H9 (cell line): ENCODE measurements at places on chromosomes 4 and X. TPM values are rescaled to one million over a fixed set of nuclear protein-coding genes. Genes with fewer than 3 reads are reported as not detected.

The CXCR3 gene
- not detected in 2 replicates for total RNA-seq

The SOD3 gene
- 2.9 and 3.3 TPM in 2 replicates for total RNA-seq

The LETM1 gene
- 41.3 and 43.4 TPM in 2 replicates for total RNA-seq

The NMU gene
- 9.8 and 12.9 TPM in 2 replicates for total RNA-seq

The ABCG2 gene
- total RNA-seq = 1.5 and 1.7 TPM in 2 replicates

The TLR10 gene
- not detected in 2 replicates for total RNA-seq

The GPC3 gene
- total RNA-seq = 106 and 108 TPM in 2 replicates

DNA sequence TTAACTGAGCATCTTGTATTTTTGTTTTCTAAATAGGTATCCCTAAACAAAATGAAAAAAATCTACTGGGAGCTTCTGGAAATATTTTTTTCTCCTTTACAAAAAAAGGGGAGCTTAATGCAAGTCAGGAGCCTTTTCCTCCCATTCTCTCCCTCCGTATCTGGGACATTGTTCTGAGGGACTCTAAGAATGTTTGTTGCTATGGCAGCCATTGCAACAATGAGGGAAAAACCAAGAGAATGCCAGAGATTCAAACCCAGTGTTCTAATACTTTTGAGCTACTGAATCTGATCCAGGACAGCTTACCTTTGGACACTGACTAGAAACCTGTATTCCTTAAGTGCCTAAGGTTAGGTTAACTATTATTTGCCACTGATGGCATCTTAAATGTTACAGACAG lies 485.7 kb upstream of the HS3ST1 start:
- H3K36me3 ChIP-seq = peaks cover 8% of the 10 kb centered on the region; the same call in 2 of the 3 replicates
- no peaks in the 10 kb centered on the region for H3K4me1 ChIP-seq
- no peak overlapping the region for H3K4me3 ChIP-seq
- no peak overlapping the region for H3K27ac ChIP-seq
- peak; percentile 32 for DNase-seq

DNA sequence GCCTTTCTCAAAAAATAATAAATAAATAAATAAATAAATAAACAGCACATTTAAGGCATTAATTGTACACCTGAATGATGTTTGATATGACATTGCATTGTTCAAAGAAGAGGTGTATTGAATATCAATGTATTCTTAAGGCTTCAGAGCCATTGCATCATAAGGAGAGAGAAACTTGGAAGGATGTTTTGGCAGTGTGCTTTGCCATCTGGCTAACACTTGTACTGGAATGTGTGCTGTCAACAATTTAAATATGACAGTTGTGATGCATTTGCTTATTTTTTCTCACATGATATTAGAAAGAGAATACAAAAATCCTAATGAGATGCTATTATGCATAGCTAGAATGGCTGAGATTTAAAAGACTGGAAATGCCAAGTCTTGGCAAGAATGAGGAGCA lies 67.8 kb downstream of the FAM133A start:
- H3K27me3 ChIP-seq = no peaks in the 10 kb centered on the region
- H3K4me3 ChIP-seq = no peak overlapping the region
- no peak for DNase-seq
- H3K4me1 ChIP-seq = no peaks in the 10 kb centered on the region
- H3K27ac ChIP-seq = no peak overlapping the region
